Fibroblast of skin of abdomen (primary cell): ENCODE measurements at places on chromosomes 4 and X.

- DNase-seq: no peak
These were observed 47.1 kb downstream of the DACH2 start for GRCh38 chrX:86195343-86195742.

GRCh38 chrX:71466979-71467523, 65.9 kb upstream of the OGT start:
- DNase-seq: no peak

GRCh38 chr4:7055990-7056325, 11.9 kb downstream of the GRPEL1 start:
- no peak for DNase-seq

GRCh38 chrX:940691-941090, 271.8 kb downstream of the CRLF2 start:
- no peak for DNase-seq

DNA sequence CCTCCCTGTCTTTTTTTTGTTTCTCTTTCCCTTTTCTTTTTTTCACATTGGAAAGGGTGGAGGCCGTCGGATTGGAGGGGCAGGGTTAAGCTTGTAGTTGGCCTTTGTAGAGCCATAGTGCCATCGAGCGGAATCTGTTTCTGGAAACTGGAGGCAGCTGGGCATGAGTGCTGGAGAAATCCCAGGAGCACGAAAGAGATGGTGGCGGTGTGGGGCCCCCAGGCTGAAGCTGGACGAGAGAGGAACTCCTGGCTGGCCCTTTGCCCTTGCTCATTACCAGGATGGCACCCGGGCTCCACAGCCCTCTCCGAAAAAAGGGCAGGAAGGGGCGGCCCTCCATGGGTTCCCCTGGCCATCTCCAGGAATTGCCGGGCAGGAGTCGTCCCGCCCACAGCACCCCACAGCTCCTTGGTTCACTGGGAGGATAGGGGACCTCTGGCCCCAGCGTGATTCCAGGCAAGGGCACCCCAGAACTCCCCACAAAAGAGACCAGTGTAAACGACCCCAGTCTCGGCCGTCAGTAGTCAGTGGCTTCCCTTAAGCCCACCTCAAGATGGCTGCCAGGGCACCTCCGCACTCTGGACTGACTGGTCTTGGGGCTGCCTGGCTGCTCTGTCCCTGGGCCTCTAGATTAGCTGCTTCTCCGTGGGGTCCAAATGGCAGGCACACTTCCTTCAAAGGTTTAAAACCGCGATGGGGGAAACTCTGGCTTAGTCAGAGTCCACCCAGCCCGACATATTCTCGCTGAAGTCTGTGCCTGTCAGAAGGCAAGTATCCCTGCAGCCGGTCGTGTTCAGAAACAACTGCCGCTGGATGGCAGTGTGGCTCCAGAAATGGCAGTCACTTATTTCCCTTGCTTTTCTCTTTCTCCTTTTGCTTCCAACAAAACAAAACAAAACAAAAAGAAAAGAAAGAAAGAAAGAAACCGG, 74.1 kb downstream of the NBDY start:
- DNase-seq: peak; percentile 52

DNA sequence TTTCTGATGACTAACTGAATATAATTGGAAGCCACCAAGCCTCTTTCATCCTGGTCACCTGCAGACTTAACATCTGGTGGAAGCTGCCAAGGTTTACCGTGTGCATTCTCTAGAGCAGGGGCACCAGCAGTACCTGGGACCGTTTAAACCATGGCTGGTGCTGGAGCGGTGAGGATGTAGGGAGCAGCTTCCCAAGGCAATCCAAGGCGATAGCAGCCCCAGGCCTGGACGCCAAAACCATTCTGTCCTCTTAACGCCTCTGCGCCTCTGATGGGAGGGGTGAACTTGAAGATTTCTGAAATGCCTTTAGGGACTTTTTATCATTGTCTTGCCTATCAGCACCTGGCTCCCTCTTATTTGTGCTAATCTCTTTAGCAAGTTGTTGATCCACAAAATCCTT, 37.3 kb upstream of the SPANXN2 start:
- no peak for DNase-seq

DNA sequence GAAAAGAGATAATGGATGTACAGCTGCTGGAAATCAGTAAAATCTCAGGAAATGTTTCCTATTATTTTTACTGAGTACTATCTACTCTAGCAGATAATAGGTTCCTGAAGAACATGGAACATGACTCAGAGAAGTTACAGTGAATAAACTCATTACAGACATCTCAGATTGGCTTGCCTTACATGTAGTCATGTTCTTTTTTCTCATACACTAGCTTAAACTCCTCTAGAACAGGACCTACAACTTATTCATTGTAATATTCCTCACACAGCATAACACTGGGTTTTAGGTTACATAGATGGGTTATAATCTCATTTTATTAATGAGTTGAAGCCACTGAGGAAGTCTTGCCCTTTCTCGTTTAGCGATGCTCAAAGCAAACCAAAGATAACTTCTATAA, 86.9 kb upstream of the BMP2K start:
- DNase-seq: no peak

DNA sequence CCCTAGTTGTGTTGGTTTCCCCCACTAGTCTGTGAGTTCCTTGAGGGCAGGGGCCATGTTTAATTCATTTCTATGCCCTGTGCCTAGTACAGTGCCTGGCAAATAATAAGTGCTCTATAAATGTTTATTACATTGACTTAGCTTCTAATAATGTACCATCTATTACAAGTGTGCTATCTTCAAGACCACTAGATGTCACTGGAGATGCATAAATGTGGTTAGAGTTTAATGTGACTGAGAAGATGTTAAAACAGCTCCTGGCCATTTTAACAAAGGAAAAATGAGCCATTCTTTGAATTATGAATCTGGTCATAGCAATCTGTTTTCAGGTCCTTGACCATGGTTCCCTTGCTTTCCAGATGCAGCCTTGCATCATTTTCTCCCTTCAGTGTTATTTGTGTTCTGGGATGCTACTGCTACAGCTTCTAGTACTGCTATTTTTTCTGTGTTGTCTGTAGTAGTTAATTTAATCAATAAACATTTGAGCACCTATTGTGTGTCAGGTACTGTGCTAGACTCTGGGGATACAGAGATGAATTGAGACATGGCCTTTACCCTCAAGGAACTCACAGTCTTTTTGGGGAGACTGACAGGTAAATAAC, 43.2 kb downstream of the SLC9A6 start:
- DNase-seq: peak; percentile 57

- DNase-seq: no peak
These were observed 221.7 kb downstream of the BCOR start for GRCh38 chrX:39875834-39876628.

GRCh38 chr4:170278460-170278859, 188.7 kb upstream of the AADAT start:
- DNase-seq: no peak

- DNase-seq: peak; percentile 40
These were observed 210.7 kb downstream of the PDGFRA start for GRCh38 chr4:54439831-54440243.

GRCh38 chr4:22650771-22651170, 42.0 kb upstream of the GBA3 start:
- DNase-seq: no peak

DNA sequence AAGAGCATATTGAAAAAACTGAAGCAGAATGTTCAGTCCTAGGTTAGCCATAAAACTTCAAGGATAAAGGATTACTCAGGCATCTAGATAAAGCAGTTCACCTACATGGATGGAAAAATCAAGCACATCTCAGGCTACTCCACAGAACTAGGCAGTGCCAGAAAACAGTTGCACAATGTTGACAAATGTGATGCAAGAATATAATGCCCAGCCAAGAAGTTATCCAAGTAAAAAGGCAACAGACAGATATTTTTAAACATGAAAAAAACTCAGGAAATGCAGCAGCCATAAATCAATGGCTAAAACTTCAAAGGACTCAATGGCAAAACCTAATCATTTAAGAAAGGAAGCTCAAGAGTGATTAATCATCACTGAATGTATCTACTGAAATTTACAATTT, 456.0 kb upstream of the FAM241A start:
- peak; percentile 79 for DNase-seq

- no peak for DNase-seq
These were observed 36.7 kb downstream of the SLC9A6 start for GRCh38 chrX:136021903-136022302.

GRCh38 chrX:122945328-122945727, 238.8 kb upstream of the GRIA3 start:
- DNase-seq: peak; percentile 8

DNA sequence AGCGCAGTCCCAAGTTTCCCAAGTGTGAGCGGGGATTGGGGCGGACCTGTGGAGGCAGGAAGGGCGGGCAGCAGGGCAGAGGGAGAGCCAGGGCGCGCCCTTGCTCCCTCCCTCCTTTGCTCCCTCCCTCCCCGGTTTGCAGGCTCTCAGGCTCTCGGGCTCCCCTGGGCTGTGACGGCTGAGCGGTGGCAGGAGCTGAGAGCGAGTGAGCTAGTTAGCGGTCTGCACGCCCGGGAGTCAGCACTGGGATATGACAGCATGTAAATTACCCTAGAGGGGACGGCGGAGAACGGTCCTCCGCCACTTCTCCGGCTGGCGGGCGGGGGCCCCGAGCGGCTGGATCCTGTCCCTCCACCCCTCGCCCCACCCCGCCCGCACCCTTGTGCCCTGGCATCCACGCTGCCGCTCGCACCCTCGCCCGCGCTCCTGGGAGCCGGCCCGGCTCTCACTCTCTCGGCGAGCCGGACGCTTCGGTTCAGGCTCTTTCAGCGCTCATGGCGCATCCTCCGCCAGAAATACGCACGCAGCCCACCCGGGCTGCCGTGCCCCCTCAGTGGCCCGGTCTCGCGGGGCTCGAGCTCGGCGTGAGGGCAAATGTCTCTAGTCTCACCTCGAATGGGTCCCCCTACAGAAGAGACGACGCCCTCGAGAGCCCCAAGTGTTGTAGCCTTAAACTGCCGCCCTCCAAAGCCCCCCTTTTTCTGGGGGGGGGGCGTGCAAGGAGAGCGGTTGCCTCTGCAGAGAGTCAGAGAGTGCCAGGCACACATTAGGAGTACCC, at the start of gene TSC22D3:
Gene TSC22D3 (minus strand): TSS at position 54 of the 778 bp plus-strand sequence. CDS start 368 bp downstream, outside the sequence.
- peak; percentile 44 for DNase-seq

- DNase-seq: no peak
These were observed 239.9 kb downstream of the MGST2 start for GRCh38 chr4:139905489-139905888.

DNA sequence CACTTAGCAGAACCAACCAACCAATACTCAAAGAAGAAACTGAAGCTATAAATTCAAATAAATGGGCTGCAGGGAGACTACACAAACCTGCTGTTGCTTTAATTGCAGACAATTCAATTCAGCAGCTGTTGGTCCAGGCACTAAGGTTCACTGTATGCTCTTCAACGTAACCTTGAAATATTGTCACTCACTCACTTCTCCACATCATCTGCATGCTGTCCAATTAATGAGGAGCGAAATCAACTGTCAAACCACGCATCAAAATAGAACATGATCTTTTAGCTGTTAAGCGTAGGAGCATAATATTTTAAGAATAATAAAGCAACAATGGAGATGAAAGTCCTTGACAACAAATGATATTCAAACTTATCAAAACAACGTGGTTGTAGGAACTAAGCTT, 17.0 kb downstream of the ENOX2 start:
- DNase-seq: no peak

GRCh38 chrX:118495958-118496762, 545 bp downstream of the DOCK11 start:
- peak; percentile 33 for DNase-seq
